ENCODE measurements at places on chromosomes 4 and X.

DNA sequence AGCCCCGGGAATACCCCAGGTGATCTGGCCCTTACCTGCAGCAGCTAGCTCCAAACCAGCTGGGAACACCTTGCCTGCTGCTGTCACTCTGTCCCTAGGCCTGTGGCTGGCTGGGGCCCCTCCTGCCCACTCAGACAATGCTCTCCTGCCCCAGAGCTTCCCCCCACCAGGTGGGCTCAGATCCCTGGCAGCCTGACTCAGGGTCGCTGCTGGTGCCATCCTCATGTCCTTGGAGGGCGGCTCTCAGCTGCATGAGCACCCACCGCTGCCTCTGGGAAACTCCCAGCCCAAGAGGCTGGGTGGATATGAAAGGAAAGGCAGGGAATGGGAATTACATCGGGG, 15.8 kb downstream of the C4orf50 start:
- DNase-seq: no peak

DNA sequence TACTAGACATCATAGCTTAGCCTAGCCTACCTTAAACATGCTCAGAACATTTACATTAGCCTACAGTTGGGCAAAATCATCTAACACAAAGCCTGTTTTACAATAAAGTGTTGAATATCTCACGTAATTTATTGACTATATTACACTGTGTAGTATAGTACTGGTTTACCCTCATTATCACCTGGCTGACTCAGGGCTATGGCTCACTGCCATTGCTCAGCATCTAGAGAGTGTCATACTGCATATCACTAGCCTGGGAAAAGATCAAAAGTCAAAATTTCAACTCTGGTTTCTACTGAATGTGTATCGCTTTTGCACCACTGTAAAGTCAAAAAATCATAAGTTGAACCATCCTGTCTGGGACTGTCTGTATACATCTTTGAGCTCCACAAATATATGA, 78.6 kb downstream of the CEP44 start:
- no peak for DNase-seq

- no peak for DNase-seq
Observed at GRCh38 chrX:323721-324628, 5.4 kb upstream of the GTPBP6 start.

GRCh38 chr4:54169176-54169575, 59.9 kb upstream of the PDGFRA start:
- DNase-seq: no peak

DNA sequence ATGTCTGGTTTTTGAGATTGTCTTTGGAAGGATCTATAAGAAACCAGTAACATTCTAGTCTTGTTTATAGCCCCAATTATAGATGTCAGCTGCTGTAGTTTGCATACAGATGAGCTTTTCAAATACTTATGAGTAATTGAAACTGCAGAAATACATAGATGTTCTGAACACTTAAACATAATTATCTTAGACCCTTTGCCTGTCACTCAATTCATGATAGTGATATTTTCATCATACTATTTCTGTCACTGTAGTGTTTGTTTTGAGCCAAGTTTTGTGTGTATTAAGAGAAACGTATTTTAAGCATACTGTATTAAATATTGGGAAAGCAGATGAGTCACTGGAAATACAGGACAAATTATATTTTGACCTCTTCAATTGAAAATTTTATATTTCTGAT, 69.8 kb upstream of the SMARCA5 start:
- no peak for DNase-seq
